Uterus (tissue), 4 donors: ENCODE measurements at places on chromosomes 2 and 18.

- no peak for DNase-seq
Measured at GRCh38 chr2:161208527-161209139, 48.4 kb downstream of the TANK start.

GRCh38 chr2:29075894-29076705 is 1.8 kb upstream of the PCARE start:
- no peak for DNase-seq

- DNase-seq: no peak
Measured at GRCh38 chr18:57705011-57705410, 83.4 kb upstream of the NARS1 start.

- no peak for DNase-seq
Measured at GRCh38 chr18:70598406-70598805, 309.6 kb downstream of the SOCS6 start.

DNA sequence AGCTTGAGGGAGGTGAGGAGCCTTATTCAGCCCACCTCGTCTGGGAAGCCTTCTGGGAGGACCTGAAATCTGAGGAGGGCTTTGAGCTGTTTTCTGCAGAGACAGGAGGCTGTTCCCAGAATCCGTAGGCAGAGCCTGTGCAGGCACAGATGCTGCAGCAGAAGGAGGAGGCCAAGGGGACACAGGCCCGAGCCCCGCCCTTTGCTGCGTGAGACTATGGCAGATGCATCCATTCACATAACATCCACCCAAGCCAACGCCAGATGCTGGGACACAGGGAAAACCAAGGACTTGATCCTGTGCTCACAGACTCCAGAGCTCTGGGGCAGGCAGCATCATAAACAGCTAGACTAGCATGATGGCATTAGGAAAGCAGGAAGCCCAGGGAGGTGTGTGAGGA is 98.2 kb downstream of the KCNF1 start:
- no peak for DNase-seq

DNA sequence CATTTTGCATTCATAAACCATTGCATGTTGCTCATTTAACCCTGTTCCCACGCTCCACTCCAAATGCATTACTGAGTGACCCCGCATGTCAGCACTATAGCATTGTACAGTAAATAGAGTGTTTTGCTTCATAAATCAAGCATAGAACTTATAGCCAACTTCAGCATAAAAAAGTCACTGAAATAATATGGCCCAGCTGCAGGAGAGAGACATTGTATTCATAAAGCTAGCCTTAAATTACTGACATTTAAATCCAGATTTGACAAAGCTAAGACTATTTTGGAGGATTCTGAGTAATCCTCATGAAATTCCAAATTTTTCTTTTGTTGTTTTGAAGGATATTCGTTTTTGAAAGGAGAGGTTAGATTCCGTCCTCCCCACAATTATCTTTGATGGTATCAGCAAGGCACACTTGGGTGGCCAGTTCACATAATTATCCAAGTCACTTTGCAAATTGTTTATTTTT is 320.9 kb upstream of the TCF4 start:
- DNase-seq: no peak

- DNase-seq: peak; percentile 49
Measured at GRCh38 chr18:3703732-3704176, 253.8 kb downstream of the TGIF1 start.

GRCh38 chr18:78875016-78875777 is 104.4 kb upstream of the SALL3 start:
- DNase-seq: no peak

DNA sequence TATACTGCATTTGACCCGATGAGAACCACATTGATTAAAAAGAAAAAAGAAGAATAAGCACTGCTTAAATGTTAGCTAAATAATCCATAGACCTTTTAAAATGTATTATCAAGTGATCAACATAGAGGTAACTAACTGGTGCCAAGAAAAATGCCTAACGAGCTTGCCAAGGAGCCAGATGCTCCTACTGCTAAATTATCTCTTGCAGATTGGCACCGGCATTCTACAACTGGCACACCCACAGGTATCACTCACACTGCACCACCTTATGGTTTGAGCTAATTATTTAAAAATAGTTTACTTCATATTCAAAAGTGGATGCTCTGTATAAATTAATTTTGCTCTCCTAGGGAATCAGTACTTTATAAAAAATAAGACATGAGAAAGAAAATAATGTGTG is 341.6 kb upstream of the CDH7 start:
- DNase-seq: no peak

DNA sequence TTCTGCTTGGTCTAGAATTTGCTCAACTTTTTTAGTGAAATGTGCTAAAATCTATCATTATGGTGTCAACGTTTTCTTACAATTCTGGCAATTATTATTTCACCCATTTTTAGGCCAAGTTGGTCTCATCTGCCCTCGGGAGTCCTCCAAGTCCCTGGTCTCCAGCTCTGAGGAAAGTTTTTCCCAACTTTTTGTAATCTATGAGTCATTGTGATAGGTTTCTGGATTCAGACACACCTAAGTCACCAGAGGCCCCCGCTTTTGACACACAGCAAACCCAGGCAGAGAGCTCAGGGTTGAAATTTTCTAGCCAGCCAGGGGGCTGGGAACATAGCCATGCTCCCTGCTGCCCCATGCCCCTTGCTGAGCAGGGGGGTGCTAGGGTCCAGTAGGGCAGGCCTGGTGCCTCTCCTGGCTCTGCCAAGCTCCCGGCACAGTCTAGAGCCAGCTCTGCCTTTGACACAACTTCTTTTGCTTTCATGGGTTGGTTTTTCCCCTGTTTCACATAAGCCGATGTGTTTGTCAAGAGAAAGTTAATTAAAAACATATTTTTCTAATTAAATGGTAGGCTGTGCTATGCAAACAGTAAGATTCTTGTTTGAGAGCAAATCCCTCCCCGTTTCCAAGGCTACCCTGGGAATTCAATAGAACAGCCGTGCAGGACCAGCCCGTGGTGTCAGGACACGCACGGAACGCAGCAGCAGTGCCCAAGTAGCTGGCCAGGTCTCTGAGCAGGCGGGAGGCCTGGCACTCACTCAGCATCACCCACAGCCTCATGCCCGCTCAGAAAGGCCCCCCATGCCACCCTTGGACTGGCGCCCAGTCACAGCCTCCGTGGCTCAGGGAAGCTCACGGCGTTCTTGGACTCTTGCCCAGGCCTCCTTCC is 25.5 kb upstream of the SNED1 start:
- DNase-seq: no peak

DNA sequence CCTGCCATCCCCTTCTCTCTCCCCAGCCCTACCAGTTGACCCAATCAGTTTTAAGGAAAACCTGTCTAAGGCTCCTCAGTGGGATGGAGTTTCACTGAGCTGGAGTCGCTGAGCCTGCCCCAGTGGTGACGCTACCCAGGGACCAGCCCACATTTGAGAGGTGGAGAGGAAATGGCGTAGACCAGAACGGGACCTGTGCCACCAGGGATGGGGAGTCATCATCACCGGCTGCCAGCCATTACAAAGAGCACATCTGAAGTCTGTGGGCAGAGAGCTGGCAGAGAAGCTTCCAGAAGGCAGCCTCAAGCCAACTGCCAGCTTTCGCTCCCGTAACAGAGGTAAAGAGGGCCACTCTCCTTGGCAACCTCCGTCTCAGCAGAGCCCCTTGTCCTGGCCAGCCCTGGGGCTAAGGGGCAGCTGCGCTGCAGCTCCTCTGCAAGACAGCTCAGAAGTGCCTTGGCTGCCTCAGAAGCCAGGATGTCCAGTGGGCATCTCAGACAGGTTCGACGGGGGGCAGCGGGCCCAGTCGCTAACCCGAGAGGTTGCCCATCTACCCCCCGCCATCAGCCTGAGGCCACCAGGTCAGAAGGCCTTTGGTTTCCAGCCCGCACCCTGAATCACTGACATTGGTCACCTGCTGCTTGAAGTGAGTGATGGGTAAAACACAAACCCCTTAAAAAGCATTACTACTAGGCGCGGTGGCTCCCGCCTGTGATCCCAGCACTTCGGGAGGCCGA is 15.4 kb downstream of the SDC1 start:
- DNase-seq: no peak

DNA sequence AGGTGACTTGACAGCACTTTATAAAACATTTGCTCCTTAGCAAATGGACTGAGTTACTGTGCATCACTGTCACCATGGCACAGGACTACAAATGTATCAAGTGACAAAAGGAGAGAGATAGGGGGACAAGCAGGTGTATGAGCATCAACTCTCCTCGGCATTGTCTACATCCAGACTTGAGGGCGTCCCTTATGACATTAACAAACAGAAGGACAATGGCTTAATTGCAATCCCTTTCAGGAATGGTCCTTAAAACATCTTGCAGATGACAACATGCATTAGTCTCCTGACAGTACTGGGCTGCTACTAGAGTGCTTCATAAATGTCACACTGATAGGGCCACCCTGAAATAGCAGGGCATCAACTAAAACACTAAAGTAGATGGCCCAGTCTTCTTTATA is 198.8 kb downstream of the PDE1A start:
- no peak for DNase-seq

DNA sequence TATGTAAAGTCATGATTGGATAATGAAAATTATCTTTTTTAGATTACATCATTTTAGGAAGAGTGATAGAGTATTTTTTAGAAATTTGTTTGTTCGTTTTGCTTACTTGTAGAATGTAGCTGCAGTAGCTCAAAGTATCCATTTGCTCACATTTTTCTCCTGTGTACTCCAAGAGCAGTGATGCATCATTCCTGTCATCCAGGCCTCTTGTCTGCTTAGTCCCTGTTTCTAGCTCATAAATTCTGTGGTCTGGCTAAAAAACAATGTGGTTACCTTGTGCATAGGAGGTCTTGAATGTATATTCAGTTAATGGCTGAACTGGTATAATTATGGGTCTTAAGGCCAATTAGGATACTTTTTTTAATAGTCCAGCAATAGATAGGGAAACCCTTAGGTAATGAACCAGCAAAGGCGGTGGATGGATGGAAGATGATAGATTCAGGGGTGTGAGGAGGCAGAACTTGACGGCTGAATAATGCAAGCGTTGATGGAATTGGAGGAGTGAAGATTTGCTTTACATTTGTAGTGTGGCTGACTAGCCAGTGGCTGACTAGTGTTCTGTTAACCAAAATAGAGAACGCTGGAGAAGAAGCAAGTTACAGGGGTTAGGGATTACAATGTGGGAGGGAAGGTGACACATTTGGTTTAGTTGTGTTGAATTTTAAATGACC is 145.0 kb downstream of the ZNF407 start:
- DNase-seq: no peak

DNA sequence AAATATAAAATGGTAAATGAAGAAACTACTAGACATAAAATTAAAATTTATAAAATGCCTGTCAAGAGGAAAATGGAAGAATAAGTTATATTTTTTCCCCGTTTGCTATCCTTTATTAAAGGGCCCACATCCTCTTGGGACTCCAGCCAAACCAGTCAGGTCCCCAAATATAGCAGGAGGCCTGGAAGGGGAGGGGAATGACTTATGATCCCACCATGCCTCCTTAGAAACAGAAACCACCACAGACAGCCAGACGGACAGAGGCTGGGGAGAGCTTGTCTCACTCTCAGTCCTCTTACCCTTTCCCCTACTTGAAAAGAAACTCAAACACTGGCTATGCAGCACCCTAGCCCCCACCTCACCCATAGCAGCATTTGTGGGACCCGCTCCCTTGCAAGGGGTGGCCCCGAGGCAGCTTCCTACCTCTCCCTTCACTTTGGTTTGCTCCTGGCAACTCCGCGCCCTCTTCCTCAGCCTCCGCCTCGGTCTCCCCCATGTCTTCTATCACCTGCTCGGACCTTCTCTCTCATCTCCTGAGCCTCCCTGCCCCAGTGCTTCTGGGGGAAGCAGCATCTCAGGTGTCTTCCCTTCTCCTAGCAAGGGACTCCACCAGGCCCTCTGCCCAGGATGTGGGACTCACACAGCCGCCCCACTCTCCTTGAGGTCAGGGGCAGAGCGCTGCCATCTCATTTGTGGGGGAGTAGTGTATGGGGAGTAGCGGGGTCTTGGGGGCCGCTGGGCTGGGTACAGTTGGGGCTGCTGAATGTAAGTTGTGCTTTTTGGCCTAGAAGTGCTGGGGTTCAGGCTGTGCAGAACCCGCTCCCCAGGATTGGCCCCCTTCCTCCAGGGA is 37.4 kb upstream of the ANKRD62 start:
- no peak for DNase-seq

- DNase-seq: no peak
Measured at GRCh38 chr2:241199897-241200821, 11.7 kb downstream of the ANO7 start.

DNA sequence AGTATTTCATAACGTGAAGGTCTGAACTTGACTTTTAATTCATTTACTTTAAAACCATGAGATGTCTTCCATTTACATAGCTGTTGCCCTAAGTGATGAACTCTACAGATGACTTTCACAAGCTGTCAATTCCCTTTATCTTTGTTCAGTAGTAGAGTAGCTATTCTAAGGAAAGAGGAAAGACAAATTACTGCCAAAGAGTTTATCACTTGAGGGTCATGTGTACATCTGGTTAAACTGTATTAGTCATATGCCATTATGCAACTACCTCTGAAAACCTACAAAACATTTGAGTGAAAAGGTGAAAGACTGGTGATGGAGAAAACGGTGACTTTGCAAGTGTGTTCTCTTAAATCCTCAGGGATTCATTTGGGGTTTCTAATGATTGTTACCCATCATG is 763.9 kb downstream of the TMEM182 start:
- no peak for DNase-seq

DNA sequence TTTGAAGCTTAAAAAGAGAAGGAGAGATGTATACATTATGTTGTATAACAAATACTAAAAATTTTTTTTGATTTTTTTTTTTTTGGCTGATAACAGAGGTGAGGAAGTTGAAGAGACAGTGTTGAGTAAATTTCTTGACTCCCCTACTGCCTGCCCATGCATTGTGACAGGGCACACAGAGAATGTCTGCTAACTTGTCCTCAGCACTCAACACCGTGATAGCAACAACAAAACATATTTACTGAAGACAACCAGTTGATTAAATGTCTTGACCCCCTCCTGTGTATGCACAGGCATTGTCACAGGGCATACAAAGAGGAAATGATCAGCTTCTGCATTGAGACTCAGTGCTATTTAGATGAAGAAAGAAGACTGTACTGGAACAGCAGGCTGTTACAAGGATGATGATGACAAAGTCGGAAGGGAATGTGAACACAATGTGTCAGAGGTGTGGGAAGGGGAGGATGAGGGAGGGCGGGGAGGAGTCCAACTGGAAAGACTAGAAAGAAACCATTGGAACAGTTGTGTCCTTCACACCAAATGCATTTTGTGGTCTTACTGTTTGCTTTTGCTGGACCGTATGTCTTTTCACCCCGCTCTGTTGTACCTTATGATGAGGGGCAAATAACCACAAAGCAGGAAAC is 89.5 kb downstream of the CERS6 start:
- no peak for DNase-seq

GRCh38 chr2:108910541-108911396 is 78.3 kb downstream of the EDAR start:
- no peak for DNase-seq

GRCh38 chr18:500632-501405 is at the start of gene COLEC12:
Gene COLEC12, minus strand, starts transcription at chr18:500701. Its CDS starts 187 bp downstream, at chr18:500514.
- DNase-seq: peak; percentile 21

GRCh38 chr2:88590998-88591613 is 36.2 kb downstream of the EIF2AK3 start:
- no peak for DNase-seq

DNA sequence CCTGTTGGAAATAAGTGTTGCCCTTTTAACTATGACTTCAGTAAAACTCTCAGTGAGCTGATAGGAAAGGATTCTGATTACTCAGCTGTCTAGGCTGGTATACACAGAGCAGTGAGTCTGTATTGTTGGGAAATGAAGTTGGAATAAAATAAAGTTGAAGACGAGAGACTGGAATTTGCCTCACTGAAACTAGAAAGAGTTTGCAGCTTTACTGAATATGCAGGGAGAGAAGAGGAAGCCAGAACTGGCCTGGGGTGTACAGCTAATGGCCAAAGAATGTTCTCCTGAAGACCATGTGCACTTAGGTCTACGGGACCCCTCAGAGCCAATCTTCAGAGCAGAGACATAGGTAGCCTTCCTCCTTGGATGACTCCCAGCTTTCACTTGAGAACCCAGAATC is 26.5 kb downstream of the EIF4E2 start:
- DNase-seq: no peak
